ENCODE measurements at places on chromosomes 6 and 20.

DNA sequence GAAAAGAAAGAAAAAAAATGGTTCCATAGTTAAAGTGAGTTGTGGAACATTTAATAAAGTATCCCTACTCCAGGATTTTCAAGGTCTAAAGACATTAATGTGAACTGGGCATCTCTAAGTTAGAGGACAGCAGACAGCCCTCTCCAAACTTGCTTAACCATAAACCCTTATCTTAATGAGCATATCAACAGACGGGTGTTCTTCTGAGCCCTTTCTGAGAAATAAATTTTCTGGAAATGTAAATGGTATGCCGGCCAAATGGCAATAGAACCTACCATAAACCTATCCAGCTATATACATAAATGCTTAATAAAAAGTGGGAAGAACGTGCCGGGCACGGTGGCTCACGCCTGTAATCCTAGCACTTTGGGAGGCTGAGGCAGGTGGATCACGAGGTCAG lies 12.5 kb downstream of the SLC18B1 start:
- DNase-seq, result no peak

DNA sequence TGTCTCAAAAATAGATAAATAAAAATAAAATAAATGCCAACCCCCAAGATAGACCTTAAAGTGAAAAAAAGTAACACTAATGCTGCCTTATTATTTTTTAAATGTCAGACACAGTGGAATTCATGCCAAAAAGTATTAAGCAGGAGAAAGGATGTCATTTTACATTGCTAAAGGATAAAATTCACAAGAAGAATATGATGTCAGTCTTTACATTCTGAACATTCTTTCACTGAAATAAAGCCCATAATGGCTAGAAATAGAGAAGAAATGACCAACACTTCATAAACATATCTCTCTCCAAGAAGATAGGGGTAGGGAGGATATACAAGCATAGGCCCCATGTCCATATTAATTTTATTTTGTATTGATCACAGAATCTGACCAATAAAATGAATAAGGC lies 47.4 kb downstream of the SLC23A2 start:
- no peak for DNase-seq

GRCh38 chr6:43584892-43585570 lies 9.0 kb downstream of the POLH start:
- DNase-seq, result no peak

DNA sequence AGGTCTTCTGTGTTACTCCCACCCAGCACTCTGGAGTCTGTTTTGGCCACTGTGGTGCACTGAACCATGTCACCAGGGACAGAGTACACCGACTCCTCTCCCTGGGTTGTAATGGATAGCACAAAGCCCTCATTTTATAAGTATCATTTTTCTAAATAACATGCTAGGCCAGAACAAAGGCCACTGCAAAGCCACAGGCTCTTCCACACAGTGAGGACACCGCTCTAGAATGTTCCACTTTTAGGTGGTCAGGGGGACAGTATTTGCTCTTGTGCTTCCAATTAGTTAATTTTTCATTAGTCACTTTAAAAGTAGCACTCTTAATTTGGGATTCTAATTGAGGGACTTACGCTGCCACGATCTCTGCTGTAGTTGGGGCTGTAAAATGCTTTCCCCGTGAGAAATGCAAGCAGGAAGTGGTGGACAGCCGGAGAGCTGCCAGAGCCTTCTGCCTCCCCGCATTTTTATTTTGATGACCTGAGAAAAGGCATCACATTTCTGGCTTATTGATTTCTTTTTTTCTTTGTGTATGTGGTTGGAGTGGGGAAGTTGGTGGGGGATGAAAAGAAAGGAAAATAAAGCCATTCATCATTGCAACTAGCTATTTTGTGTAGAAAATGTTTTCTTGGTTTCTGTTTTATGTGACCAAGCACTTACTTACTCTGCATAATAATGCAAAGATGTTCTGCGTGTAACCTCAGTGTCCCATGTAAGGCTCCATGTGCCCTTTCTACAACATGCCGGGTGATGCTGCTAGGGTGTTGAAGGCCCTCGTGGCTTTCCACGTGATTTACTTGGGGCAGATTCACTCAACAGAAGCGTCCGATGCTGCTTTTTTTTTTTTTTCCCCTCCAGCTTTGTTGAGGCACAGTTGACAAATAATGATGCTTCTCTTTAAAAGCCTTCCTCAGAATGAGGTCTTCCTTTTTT lies 195.9 kb downstream of the SASH1 start:
- DNase-seq, result no peak

DNA sequence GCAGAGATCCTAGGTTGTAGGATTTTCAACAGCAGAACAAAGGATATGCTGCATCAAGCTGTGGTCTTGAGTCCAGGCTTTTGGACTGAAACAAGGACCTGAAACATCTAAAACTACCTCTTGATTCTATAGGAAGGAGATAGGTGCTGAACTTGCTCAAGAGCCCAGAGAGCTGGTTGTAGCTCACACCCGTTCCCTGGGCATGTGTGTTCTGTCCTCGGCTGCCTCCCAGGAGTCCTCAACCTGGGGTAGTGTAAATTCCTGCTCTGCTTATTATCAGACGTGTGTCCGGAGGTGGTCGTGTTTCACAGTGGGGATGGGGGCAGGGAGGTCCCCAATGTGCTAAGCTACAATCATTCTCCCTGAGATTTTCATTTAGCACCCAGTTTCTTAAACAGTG lies 4.8 kb downstream of the NOP56 start:
- no peak for DNase-seq

DNA sequence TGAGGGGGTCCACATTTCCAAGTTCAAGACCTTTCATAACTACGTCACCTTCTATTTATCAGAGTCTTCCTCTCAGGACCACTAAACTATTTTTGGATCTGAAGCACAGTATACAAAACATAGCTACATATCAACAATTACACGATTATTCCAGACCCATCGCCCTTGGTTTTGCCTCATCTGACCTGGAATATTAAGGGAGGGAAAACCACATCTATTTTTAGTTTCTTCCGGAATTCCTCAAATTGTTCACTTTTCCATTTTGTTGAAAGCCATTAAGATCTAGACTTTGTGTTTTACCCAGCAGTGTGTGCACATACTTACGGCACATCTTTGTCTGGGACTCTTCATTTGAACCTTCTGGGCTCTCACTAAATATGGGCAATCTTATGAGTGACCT lies 12.0 kb upstream of the ADGRF5 start:
- DNase-seq, result no peak

DNA sequence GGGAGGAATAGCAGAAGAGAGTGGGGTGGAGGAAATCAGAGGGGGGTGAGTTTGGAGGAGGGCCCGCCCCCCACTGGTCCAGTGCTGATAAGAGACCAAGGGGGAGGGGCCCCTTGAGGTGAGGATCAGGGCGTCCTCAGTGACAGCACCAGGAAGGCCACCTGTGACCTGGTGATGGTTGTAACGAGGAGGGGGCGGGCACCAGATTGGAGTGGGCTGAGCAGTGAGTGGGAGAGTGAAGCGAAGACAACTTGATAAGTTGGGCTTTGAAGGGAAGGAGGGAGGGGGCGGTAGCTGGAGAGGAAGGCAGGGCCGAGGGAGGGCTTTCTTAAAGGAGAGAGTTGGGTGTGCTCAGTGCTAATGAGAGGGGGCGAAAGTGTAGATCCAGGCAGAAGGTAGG lies 30.7 kb downstream of the CDH22 start:
- DNase-seq, result no peak

GRCh38 chr20:61562491-61562890 lies 310.4 kb downstream of the CDH4 start:
- DNase-seq, result no peak

- DNase-seq, result no peak
Measured at GRCh38 chr20:63431944-63432343, 40.5 kb downstream of the KCNQ2 start.

DNA sequence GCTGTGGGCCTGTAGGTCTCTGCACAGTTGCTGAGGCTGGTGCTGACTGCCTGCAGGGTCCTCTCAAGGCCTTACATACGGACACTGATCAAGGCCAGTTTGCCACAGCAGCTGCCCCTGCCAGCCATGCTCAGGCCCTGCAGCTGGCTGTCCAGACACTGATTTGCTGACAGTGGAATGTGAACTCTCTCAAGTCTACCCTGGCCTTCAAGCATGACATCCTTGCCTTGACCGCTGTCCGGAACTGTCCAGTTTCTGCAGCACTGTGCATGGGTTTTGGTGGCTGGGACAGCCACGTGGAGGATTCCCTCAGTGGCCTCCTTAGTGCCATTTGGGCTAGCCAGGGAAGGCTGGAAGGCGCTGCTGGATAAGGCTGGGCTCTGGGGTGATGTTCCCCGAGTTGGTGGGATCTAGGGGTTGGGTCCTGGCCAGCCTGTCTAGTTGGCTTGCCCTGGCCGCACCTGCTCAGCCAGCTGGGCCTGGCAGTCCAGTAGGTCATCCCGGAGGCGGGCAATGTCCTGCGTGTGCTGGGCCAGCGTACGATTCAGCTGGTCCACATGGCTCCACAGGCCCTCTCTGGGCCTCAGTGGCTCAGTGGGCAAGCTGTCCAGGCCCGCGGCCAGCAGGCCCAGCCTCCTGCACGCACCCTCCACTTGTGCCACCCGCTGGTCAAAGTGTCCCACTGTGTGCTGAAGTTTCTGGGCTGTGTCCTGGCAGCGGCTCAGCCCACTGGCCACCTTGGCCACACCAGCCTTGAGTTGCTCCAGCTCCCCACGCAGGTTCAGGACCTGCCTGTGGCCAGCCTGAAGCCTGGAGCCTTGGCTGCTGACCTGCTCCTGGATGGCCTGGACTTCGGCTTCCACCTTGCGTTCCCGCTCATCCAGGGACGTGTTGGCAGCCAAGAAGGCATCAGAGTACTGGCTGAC lies 5.5 kb downstream of the EMILIN3 start:
- no peak for DNase-seq

All from effector memory CD4-positive, alpha-beta T cell (primary cell).